ENCODE measurements at places on chromosomes 12 and 14.

DNA sequence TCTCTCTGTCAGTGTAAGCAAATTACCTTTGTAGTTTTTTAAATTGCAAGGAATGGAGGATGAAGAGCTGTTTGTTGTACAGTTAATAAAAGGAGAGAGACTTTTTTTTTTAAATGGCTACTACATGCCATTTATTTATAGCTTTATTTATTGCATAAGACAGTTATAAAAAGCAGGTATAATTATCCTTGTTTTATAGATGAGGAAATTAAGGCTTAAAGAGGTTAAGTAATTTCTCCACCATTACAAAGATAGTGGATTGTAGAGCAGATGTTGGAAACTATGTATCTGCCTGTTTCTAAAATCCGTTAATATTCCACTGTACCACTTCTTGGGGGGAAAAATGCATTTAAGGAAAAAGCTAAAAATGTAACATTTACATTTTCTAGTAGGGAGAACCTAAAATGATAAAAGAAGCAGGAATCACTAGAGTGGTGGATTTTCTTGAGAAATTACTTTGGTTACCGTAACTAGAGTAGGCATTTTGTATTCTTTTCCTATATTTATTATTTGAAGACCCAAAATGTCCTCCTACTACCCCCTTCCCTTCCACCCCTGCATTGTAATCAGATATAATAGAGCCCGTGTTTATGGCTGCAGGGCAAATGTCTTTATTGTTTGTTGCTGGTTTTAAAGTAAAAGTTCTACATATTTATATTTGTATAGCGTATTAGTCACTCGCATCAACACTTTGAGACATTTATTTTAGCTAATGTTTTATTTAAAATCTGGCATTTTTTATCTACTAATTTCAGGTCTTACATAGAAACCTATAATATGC is 2.3 kb downstream of the SNAPC1 start:
- DNase-seq = no peak

- DNase-seq = no peak
Observed at GRCh38 chr14:80425686-80426085, 214.4 kb upstream of the DIO2 start.

DNA sequence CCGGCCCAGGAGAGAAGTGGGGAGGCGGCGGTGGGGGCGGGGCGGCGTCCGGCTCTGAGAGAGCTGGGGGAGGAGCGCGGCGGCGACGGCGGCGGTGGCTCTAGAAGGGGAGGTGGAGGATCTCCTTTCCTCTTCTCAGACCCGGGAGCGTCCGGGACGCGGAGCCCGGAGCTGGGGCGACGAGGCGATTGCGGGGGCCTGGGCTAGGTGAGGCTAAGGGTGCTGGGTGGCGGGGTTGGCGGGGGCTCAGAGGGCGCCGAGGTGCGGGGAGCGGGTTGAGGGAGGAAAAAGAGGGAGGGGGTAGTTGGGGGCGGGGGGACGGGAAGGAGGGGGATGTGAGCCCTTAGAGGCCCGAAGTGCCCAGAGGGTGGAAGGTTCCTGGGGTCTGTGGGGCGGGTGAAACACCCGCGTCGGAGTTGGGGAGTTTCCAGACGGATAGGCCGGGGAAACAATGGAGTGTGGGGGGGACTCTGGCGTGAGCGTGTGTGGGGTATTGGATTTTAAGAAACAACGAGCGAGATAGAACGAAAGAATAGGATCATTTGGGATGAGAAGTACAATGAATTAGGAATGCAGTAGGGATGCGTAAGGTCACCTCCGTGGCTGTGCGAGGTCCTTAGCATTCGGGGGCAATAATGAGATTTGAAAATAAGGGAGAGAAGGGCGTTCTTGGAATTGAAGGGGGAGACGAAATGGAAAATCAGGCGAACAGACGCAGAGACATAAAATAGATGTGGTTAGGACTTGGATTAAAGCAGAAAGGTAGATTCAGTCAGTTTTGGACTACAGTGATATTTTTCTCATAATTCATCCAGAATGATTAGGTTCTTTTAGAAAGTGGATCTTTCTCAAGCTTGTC is at the start of gene SPATS2:
SPATS2 (plus strand) TSS at position 82 of the 859 bp plus-strand sequence. CDS start 93,551 bp downstream, outside the sequence.
- peak; percentile 93 for DNase-seq

- DNase-seq = no peak
Observed at GRCh38 chr14:35213869-35214387, 78.3 kb upstream of the PSMA6 start.

DNA sequence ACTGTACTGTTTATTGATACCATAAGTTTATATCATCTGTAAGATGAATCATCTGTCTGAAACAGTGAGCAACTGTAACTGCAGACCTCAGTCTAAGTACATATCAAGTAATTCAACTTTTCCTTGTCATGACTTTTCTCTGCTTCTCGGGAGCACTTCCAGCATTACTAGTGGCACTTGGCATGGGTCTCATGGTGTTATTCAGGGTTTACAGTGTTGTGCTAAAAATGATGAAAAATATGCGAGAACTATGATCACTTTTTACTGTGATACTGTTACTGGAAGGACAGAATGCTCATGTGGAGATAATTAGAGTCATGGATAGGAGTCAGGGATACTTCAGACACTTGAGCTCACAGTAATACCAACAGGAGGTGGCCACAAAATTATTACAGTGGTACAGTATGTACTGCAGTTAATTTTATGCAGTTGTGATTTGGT is 8.3 kb downstream of the KTN1 start:
- no peak for DNase-seq

GRCh38 chr12:122031342-122032216 is 9.9 kb downstream of the BCL7A start:
- peak; percentile 50 for DNase-seq

- DNase-seq = no peak
Observed at GRCh38 chr14:21527318-21527679, 1.2 kb upstream of the SALL2 start.

- DNase-seq = no peak
Observed at GRCh38 chr12:10607885-10608458, 5.4 kb downstream of the MAGOHB start.

DNA sequence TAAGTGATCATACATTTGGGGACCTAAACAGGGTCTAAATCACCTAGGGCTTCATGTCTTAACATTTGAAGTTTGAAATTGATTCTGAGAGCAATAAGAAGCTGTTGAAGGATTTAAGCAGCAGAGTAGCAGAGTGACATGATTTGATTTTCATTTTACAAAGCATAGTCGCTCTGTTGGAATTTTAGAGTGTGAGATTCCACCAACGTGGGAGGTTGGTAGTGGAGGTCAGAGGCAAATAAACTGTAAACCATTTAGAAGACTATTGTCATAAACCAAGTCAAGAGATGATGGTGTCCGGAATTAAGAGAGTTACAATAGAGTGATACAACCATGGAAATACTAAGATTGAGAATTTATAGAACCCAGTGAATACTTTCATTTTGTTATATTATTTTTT is 52.7 kb upstream of the ZDHHC17 start:
- no peak for DNase-seq

GRCh38 chr14:38184132-38184531 is 23.6 kb upstream of the SSTR1 start:
- DNase-seq = no peak
